Activated CD4-positive, alpha-beta memory T cell treated with anti-CD3 and anti-CD28 coated beads, Interleukin-2, amount 10 ng/mL, durations not matched to agents 7 days and 5 days (primary cell): ENCODE measurements at places on chromosomes 4 and X. TPM values are rescaled to one million over a fixed set of nuclear protein-coding genes. Genes with fewer than 3 reads are reported as not detected.

Gene TBC1D9
- total RNA-seq, result 0.15 TPM

Gene XG
- not detected for total RNA-seq

Gene HPSE
- 30.4 TPM for total RNA-seq

Gene PFKFB1
- 0.60 TPM for total RNA-seq

Gene TRIML1
- total RNA-seq, result not detected

GRCh38 chr4:23373261-23373660 is 516.6 kb downstream of the PPARGC1A start:
- DNase-seq, result no peak
- H3K27me3 ChIP-seq, result no peaks in the 10 kb centered on the region
- no peak overlapping the region for H3K4me3 ChIP-seq
- no peaks in the 10 kb centered on the region for H3K36me3 ChIP-seq

- H3K36me3 ChIP-seq, result no peaks in the 10 kb centered on the region
- no peak overlapping the region for H3K4me3 ChIP-seq
- no peak overlapping the region for H3K27ac ChIP-seq
- no peak for DNase-seq
- peaks cover 8% of the 10 kb centered on the region for H3K27me3 ChIP-seq
- H3K4me1 ChIP-seq, result no peaks in the 10 kb centered on the region
Observed at GRCh38 chr4:10196191-10196590, 79.6 kb upstream of the WDR1 start.

GRCh38 chr4:76515975-76516843 is 81.2 kb downstream of the SHROOM3 start:
- H3K36me3 ChIP-seq, result no peaks in the 10 kb centered on the region
- H3K27me3 ChIP-seq, result peaks cover 10% of the 10 kb centered on the region
- no peak overlapping the region for H3K27ac ChIP-seq
- H3K4me3 ChIP-seq, result no peak overlapping the region
- H3K4me1 ChIP-seq, result peaks cover 2% of the 10 kb centered on the region
- no peak for DNase-seq

DNA sequence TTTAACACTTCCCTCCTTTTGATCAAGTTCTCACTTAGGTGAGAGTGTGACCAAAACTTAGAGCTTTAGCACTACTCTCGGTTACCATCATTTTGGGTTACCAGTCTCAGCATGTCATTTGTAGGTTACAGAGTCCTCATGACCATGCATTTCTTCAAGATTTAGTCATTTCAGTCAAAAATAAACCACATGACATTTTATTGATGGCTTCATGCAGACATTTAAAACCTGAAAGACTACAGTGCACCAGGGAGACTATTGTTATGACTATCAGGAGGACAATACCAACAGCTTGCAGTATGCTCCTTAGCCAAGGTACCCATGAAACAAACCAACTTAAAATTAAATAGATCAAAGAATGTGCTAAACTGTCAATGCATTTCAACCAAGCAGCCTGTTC is 498.1 kb upstream of the FSTL5 start:
- no peak overlapping the region for H3K4me3 ChIP-seq
- no peaks in the 10 kb centered on the region for H3K36me3 ChIP-seq
- H3K27ac ChIP-seq, result no peak overlapping the region
- no peaks in the 10 kb centered on the region for H3K27me3 ChIP-seq
- no peaks in the 10 kb centered on the region for H3K4me1 ChIP-seq

DNA sequence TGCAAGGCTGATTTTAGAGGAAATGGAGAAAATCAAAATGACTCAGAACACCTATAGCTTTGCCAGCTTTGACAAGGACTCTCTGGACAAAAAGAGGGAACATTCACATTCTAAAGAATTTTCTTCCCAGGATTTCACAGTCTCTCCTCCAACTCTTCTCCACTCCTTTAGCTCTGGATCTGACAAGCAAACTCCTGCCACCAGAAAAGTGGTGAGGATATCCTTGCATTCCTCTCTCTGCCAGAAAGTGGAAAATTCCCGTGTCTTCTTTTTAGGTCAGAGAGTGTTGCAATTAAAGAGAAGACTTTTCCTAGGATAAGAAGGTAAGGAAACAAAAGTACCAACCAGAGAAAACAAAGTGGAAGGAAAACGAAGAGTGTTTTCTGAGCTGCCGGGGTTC is 16.1 kb upstream of the PDGFRA start:
- peaks cover 3% of the 10 kb centered on the region for H3K4me1 ChIP-seq
- DNase-seq, result no peak
- H3K27me3 ChIP-seq, result peaks cover 18% of the 10 kb centered on the region
- no peak overlapping the region for H3K27ac ChIP-seq

DNA sequence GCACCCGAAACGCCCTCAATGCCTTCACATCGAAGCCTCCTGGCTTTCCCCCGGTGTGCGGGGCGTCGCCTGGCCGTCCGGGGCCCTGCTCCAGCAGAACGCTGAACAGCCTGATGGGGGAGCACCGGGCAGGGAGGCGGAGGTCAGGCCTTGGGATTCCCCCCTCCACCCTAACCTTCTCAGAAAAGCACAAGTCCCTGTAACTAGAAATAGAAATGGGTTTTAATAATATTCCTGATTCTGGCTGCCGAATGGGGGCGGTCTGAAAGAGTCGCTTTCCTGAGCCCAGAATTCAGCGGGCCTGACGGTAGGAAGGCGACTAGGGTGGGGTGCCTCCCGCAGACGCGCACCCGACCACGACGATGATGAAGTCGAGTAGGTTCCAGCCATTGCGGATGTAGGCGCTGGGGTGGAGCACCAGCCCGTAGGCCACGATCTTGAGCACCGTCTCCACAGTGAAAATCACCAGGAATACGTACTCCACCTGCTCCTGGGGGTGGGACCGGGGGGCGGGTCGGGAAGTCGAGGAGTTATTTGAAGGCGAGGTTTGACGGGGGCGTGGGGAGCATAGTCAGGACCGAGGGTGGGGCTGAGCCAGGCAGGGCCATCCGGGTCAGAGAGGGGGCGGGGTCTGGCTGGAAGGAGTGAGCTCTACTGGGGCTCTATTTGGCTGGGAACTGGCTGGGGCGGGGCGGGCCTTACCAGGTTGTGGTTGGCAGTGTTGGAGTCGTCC is 2.5 kb downstream of the CACNA1F start:
- peak overlapping the region; percentile 72 for H3K4me3 ChIP-seq
- H3K27me3 ChIP-seq, result no peaks in the 10 kb centered on the region
- peak; percentile 74 for DNase-seq
- H3K36me3 ChIP-seq, result no peaks in the 10 kb centered on the region
- peaks cover 31% of the 10 kb centered on the region for H3K4me1 ChIP-seq

- no peak for DNase-seq
- no peaks in the 10 kb centered on the region for H3K27me3 ChIP-seq
- H3K27ac ChIP-seq, result no peak overlapping the region
- no peaks in the 10 kb centered on the region for H3K4me1 ChIP-seq
- no peaks in the 10 kb centered on the region for H3K36me3 ChIP-seq
Observed at GRCh38 chrX:152074163-152074562, 64.2 kb downstream of the MAGEA10 start.

- H3K4me1 ChIP-seq, result no peaks in the 10 kb centered on the region
- H3K36me3 ChIP-seq, result no peaks in the 10 kb centered on the region
- H3K27ac ChIP-seq, result no peak overlapping the region
- peaks cover 5% of the 10 kb centered on the region for H3K27me3 ChIP-seq
- H3K4me3 ChIP-seq, result no peak overlapping the region
Observed at GRCh38 chr4:139826426-139826825, 160.8 kb downstream of the MGST2 start.

DNA sequence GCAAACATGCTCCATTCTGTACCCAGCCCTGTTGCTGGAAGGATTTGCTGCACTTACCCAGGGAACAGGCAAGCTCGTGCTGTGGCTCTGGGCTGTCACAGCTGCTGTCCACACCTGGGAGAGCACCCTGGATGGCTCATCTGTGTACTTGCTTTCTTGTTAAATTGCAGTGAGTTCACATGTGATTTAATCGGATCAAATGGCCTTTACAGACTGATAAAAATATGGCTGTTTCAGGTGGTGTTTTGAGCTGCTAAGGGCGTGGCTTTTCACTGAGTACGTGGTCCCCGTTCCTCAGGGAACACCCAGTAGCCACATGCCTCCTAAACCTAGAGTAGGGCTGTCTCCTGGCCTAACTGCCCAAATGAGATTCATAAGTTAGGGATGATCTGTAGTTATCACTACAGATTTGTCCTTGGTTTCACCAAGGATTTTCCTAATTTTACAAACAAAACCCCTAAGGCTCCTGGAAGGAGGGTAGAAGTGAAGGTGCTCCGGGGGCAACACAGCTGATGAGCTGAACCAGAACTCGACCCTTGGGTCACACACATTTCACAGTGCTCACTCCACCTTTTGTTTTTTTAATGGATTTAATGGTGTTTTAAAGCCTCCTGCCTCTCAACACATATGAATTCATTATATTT is 13.7 kb downstream of the KLKB1 start:
- no peaks in the 10 kb centered on the region for H3K4me1 ChIP-seq
- H3K27ac ChIP-seq, result no peak overlapping the region
- no peak for DNase-seq

- H3K27me3 ChIP-seq, result no peaks in the 10 kb centered on the region
- H3K27ac ChIP-seq, result peak overlapping the region; percentile 56
- H3K4me1 ChIP-seq, result peaks cover 38% of the 10 kb centered on the region
Observed at GRCh38 chrX:13750812-13751211, 16.3 kb downstream of the OFD1 start.

DNA sequence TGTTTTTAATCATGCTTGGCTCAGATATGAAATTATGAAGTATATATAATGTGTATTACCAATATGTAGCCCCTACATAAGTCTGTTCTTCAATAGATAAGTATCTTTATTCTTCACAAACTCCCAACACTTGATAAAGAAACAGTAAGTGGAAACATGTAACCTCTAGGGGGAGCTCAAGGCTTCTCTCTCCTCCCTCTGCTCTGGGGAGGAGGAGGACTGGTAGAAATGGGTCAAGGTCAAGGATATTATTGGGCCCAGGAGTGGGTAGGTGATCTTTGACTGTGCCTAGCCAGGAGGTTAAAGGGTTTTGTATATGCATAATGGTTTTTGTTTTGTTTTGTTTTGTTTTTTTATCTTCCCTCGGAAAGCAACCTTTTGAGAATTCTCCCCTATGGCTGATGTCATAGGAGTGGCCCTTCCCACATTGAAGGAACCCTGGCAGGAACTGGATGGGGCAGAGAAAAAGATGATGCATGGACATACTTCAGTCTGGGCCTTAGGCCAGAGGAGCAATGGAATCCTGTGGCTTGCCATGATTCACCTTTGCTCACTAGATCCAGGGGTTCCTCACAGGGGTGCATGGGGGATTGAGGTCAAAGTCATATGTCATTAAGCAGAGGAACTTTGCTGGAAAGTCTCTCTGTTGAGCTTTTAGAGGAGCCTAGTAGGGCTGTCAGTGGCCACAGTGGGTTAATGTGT is 460.3 kb downstream of the MID1IP1 start:
- no peak overlapping the region for H3K4me3 ChIP-seq
- peaks cover 17% of the 10 kb centered on the region for H3K4me1 ChIP-seq
- H3K36me3 ChIP-seq, result peaks cover 3% of the 10 kb centered on the region

- no peak overlapping the region for H3K27ac ChIP-seq
- no peaks in the 10 kb centered on the region for H3K4me1 ChIP-seq
- H3K4me3 ChIP-seq, result no peak overlapping the region
Observed at GRCh38 chr4:85362550-85362949, 112.4 kb upstream of the ARHGAP24 start.
